ENCODE measurements at places on chromosomes 5 and 9. TPM values are rescaled to one million over a fixed set of nuclear protein-coding genes. Genes with fewer than 3 reads are reported as not detected.

- DNase-seq, result peak; percentile 82
Measured at GRCh38 chr5:150783422-150783928, 4.9 kb downstream of the SMIM3 start.

GRCh38 chr9:37392272-37392671, 30.2 kb upstream of the GRHPR start:
- DNase-seq, result no peak

GRCh38 chr9:129745200-129745599, 7.6 kb downstream of the PTGES start:
- DNase-seq, result peak; percentile 35

GRCh38 chr9:114606597-114607207, 4.4 kb upstream of the TMEM268 start:
- DNase-seq, result no peak

DNA sequence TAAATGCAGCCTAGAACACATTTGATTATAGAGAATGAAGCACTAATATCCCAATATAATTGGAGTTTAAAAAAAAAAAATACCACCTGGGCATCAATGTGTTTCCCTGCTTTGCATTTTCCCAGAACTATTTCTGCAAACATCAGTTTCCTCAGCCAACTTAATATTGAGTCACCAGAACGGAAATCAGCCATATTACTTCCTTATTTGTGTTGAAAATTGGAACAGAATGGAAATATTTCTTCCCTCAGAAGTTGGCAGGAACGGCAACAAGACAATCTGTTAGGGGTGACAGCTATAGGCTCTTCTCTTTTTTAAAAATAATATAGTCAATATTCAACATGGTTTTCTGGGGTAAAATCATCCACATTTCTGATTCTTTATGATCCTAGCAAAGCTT, 4.0 kb downstream of the MFAP3 start:
- DNase-seq, result no peak

GRCh38 chr5:158943057-158943456, 156.7 kb downstream of the EBF1 start:
- DNase-seq, result peak; percentile 97

DNA sequence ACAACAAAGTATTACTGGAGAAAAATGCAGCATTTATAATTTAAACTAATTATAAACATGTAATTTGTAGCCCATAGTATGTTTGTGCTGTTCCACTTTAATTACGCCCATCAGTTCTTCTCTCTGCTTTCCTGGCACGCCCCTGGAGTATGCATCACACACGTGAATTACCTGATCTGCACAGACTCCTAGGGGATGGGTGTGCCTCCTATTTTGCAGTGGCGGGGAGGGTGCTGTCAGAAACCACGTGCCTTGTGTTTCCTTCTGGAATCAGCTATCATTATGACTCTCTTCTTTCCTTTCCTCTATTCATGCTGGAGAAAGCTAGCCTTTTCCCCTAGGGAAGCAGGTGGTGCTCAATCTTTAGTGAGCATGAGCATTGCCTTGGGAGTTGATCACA, 43.3 kb downstream of the RPS23 start:
- peak; percentile 41 for DNase-seq

DNA sequence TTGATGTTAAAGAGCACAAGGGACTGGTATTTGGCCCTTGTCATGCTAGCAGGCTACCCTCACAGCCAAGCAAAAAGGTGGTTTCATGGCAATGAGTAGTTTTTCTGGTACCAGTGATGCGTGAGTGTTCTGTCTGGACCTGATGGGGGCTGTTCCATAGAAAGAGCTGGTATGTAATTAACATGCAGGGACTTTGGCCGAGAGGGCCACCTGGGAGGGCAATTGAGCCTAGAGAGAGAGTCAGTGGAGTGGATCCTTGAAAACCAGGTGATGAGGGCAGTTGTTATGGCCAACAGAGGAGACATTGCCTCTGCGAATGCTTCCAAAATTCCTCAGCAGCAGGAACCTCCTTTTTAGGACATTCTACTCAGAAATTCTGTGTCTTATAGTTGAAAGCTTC, 383.3 kb downstream of the PSAT1 start:
- no peak for DNase-seq

- DNase-seq, result no peak
Measured at GRCh38 chr5:7394889-7395431, 978 bp upstream of the ADCY2 start.

DNA sequence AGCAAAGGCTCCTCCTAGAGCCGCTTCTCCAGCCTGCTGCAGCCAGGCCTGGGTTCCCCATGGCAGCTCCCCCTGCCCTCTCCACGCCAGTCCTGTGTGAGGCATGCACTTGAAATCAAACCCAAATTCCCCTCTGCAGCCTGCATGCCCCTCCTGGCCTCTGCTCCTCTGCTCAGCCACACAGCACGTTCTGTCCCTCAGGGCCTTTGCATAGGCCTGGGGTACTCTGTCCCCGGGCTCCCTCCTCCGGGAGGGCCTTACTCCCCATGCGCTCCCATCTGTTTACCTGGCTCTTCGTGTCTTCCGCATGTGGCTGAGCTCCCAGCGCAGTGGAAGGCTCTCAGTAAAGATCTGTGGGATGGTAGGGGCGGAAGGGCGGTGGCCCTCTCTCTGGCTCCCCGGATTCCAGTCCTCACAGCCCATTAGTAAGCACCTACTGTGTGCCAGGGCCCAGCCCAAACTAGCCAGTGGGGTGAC, 203.5 kb upstream of the IER5L start:
- no peak for DNase-seq

DNA sequence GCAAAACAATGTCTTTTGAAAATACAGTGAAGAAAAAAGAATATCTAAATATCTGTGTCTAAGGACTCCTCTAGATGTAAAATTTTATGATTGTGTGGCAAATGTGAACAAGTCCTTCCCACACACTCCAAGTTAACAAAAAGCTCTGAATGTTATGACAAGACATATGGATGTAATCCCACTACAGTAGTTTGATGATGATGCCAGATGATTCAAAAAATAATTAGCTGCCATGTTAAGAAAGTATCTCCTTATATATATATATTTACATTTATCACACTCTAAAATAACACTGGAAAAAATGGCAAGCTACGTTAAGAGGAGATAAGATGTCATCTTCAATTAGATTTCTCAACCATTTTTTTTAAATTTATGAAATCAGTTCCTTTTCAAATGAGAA, 178.5 kb downstream of the NFIB start:
- DNase-seq, result no peak

DNA sequence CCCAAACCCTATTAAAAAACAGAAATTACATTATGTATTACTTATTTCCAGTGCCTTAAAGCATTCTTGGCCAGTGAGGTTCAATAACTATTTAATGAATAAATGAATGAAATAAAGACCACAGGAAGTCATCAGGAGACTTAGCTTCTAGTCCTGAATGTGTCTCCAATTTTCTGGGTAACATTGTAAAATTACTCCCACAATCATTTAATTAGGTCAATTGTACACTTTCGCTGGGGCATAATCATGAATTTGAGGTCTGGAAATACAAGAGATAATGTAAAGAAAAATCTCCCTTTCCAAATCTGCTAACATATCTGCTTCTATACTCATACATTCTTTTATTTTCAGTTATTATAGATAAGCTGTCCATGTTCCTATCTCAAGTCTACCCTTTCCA, 199.2 kb downstream of the TLR4 start:
- no peak for DNase-seq

DNA sequence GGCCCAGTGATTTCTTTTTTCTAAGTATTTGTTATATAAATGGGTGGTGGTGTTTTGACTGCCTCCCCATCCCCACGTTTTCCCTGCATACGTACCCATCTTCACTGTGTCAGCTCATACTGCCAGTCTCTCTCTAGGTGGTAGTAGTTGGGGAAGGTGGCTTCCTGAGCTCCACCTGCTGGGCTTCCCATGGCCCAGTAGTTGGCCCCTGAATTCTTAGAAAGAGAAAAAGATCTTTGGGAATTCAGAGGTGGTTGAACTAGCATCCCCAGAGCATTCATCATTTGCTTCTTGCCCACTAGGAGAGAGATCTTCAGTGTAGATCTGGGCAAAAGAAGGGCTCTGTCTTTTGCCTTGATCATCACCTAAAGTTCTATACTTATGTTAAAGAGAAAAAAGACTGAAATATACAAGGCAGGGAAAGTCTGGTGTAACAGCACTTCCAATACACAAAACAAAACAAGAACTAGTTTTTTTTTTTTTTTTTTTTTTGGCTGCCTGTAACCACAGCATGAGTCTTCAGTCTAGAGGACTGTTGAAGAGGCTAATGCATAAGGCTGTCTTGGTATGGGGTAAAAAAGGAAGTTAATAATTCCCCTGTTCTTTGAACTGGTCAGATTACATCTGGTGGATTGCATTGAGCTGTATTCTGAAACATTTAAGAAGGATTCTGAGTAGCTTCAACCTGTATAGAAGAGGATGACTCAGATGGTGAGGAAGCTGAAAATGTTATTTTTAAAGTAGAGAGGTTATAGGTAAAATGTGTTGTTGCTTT, 128.7 kb downstream of the ATG10 start:
- peak; percentile 7 for DNase-seq

DNA sequence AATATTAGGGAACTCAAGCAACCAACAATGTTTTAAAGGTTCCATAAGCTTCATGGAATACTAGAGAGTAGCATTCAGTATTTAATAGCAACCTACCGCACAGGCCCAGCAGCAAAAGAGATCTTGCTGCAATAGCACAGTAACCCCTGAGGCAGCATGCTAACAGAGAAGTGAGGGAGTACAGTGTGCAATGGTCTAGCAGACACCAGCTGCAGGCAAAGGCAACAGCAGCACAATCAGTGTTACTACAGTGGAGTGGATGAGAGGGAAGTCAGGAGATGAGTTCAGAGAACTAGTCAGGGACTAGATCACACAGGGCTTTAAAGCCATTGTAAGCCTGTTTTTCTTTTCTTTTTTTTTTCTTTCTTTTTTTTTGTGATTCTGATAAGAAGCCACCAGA, 2.8 kb downstream of the TICAM2 start:
- DNase-seq, result no peak

DNA sequence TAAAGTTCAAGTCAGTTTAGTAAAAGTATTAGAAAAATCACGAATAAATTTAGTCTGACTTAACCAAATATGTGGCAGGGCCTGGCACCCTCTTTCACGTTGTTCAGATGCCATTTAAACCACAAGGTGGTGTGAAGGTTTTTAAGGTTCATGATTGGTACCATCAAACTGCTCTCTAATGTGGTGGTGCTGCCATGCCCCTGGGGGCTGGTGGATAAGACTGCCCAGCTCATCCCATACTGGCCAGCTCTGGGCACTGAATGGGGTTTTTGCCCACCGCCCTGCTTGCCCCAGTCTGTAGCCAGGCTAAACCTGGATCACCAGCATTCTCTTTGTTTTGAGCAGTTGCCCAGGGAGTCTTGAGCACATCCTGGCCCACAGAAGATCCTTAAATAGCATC, 159.3 kb downstream of the GABBR2 start:
- no peak for DNase-seq

- no peak for DNase-seq
Measured at GRCh38 chr9:22100626-22101025, 91.5 kb upstream of the CDKN2B start.

DNA sequence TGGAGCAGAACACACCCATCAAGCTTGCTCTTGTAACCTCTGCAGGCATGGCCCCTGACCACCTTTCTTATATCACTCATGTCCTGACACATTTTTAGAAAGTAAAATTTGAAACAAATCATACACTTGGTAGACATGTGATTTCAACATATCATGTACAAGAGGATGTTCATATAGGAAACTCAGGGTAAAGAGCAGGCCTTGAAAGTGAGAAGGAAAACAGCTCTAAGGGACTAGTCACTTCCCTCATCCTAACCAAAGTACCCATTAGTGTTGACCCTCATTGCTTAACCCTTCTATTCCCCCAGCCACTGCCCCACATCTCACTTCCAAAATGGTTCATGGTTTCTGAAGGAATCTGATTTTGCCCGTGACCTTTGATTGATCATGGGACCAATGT, 492.4 kb upstream of the KLF4 start:
- no peak for DNase-seq

Gene GABRG2
- total RNA-seq, result not detected

Gene ADGRV1
- 3.3 TPM for total RNA-seq

Gene CDH18
- under 0.01 TPM for total RNA-seq

Gene ACSL6
- 0.13 TPM for total RNA-seq

Gene KLF4
- total RNA-seq, result 33.7 TPM

Gene AQP3
- total RNA-seq, result 47.7 TPM

Gene CDX1
- not detected for total RNA-seq

Gene PCDHB5
- total RNA-seq, result 0.26 TPM

All from bronchial epithelial cell (primary cell).